ENCODE measurements at places on chromosomes 12 and 14.
A peak's percentile ranks its signal among the peaks of the same experiment; 100 is the strongest.

DNA sequence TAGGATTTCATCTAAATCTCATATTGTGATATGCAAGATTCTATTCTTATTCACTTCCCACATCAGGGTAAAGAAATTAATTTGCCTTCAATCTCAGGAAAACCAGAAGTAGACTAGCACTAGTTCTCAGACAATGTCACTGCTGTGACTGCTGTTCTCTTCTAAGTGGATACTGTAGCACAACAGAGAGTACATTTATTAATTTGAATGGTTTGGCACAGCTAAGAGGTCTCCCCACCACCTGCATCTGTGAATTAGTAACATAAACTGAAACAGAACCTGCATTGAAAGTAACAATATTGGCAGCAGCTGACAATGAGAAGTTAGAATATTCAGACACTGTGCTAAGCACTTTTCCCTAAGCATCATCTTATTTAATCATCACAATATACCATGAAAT, 253.1 kb downstream of the PDZRN4 start:
- DNase-seq, result no peak

DNA sequence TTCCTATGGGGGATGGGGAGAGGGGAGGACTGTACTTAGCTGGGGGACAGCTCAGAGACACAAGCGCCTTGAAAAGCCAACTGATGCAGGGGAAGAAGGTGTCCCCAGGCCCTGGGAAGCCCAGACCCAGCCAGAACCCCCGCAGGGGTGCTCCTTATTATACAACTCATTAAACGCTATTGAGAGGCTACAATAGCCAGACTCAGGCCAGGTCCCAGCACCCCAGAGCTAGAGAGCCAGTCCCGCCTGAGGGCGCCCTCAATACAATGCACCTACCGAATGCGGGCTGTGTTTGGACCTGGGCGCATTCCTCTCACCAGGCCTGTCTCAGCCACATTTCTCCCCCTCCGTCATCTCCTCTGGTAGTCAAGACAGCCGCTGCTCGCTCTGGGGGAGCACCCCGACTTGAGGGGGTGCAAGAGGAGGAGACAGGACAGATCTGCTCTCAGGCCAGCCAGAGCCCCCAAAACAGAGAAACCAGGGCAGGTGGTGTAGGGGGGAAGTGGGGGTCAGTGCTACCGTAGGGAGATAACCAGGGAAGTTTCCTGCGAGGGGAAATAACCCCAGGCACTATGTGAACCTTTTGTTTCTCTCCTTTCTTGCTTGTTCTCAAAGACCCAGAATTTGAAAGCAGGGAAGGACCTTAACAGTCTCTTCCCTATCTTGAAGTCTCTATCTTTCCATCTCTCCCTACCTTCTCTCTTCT, 6.1 kb upstream of the ASIC1 start:
- peak; percentile 64 for DNase-seq

- DNase-seq, result no peak
These were observed 140.3 kb downstream of the RERGL start for GRCh38 chr12:17949558-17950141.

DNA sequence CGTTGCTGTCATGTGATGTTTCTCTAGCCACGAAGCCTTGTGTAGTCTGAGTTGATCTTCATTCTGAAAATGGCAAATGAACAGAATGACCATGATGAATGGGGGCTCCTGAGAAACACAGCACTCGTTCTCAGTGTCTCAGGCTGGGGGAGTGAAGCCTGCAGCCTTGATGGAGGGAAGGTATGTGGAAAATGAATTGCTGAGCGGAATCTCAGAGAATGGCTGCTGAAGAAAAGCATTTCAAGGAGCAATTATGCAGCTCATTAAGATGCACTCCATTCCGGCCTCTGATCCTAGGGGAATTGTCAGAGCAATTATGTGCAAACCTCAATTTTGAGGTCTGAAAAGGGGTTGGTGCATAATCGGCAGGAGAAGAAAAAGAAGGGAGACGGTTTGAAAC, 167.1 kb downstream of the CHST11 start:
- DNase-seq, result no peak

DNA sequence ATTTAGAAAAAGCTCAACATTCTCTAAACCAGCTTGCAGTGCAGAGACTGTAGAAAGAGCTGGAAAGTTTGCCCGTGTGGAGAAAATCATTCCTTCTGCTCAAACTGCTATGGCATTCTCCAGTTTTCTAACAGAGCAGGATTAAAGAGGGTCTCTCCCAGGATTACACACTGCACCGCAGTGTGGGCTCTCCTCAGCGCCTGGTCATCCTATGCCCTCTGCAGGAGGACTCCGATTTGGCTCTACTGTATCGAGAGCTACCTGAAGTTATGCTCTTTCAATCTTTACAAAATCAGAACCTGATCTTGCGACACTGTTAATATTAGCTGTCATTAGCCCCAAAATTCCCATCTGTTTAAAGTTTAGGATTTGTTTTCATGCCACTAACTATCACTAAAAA, 33.0 kb downstream of the BHLHE41 start:
- peak; percentile 40 for DNase-seq

- DNase-seq, result no peak
These were observed 220.0 kb downstream of the NEDD1 start for GRCh38 chr12:97127061-97127460.

- DNase-seq, result no peak
These were observed 10.9 kb downstream of the CLIP1 start for GRCh38 chr12:122411537-122411936.

DNA sequence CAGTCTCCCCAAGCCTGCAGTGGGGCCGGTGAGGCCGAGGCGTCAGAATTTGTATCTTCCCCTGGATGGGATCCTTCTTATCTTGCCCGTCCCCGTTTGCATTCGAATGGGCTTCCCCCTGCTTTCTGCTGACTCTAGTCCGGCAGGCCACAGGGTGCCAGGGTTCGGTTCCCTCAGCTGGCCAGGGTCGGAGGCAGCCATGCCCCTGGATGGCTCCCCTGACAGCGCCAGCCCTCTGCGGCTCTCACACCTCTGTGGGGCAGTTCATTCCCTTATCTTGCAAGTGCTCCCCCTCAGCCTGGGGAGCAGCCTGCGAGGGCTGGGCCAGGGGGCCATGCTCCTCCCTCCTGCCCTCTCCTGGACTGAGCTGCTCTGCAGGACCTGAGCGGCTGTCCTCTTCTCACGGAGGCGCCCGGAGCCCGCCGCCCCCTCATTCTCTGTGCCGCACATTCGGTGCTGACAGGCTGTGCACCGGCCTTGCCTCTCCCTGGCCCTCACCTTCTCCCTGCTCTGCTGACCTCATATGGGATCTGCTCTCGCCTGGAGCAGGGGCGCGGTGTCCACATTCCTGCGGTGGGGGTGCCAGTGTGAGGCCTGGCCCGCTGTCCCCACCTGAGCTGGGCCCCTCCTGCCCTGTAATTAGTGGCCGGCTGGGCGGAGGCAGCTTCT, 32.8 kb downstream of the KIF26A start:
- peak; percentile 79 for DNase-seq

- peak; percentile 54 for DNase-seq
These were observed 70.0 kb upstream of the VPS33A start for GRCh38 chr12:122336015-122336946.

DNA sequence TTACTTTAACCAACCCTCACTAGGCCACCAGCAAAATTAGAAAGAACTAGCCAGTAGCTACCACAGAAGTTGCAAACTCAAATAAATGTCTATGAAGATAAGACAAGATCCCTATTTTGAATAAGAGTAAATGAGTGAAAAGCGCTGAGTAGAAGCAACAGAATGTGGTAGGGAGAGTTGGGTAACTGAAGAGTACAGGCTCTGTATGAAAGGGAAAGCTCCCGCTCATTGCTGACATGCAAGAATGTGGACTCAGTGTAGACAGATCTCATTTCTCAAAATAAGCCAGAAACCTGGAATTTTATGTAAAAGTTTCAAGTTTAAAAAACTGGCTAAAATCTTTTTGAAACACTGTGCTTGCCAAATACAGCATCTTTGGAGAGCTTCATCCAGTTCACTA, 63.9 kb downstream of the NAV3 start:
- DNase-seq, result no peak

DNA sequence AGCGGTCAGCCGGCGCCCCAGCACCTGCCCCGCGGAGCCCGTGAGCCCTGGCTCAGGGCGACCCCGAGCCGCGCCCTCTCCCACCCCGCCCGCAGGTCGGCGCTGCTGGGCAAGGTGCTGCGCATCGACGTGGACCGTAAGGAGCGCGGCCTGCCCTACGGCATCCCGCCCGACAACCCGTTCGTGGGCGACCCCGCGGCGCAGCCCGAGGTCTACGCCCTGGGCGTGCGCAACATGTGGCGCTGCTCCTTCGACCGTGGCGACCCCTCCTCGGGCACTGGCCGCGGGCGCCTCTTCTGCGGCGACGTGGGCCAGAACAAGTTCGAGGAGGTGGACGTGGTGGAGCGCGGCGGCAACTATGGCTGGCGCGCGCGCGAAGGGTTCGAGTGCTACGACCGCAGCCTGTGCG, 14.4 kb downstream of the HHIPL1 start:
- peak; percentile 71 for DNase-seq

DNA sequence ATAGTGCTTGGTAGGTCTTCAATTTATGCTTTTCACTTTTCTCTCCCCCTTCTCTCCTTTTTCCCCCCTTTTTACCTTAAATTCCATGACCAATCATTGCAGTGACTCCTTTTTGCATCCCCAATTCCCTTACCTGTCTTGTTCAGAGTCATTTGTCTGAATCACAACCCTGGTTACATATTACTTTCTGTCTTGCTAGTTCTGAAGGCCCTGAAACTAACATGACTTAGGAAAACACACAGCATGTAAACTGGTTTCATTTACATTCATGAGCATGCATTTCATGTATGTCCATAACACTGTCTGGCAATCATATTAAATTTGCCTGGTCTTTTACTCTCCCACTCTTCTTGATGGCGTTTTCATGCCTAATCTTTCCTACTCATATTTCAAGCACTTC, 20.3 kb upstream of the FOXG1 start:
- no peak for DNase-seq

DNA sequence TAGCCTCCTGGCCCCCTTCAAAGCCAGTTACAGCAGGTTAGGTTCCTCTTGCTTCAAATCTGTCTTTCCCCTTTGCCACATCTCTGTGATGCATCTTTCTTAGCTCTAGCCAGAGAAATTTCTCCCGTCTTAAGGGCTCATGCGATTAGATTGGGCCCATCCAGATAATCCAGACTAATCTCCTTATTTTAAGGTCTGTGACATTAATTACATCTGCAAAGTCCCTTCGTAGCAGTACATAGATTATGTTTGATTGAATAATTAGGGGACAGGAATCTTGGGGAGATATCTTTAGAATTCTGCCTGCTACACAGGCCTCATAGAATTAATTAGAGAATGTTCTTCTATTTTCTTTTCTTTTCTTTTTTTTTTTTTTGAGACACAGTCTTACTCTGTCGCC, 79.3 kb downstream of the SPATS2 start:
- no peak for DNase-seq

GRCh38 chr14:54232735-54233134, 164.1 kb upstream of the CDKN3 start:
- no peak for DNase-seq

GRCh38 chr14:96417254-96417653, 25.3 kb downstream of the AK7 start:
- DNase-seq, result no peak

DNA sequence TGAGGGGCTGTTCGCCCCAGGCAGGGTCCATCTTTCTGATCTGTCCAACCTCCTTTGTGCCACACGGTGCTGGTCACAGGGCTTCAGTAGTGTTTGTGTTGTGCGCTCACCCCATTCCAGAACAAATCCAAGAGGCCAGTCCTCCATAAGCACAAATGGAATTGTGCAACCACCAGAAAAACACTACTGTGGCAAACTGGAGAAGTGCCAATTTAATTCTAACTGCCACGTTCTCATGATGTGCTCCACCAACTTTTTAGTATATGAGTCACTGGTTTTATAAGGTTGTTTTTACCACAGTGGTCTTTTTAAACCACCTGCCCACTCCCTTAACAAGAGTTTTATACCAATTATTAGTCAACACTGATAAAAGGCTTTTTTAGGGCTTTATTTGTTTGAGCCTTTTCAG, 380.2 kb downstream of the NAV3 start:
- DNase-seq, result no peak

- DNase-seq, result no peak
These were observed 11.6 kb upstream of the FOXN3 start for GRCh38 chr14:89428546-89429198.

DNA sequence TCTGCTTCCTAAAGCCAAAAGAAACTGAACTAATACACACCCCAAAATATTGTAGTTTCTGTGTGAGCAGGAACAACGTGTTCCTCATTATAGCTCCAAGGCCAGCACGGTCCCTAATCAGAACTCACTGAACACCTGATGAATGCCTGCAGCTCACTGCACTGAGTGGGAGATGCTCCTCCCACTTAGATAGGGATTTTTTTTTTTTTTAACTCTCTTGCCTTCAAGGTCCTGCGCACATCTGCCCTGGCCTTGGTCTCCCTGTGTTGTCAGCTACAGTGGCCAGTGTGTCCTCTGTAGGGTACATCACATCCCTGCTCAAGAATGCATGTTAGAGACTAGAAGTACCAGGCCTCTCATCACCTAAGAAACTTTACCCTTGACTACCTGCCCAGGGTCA, 44.3 kb upstream of the TMPO start:
- no peak for DNase-seq

GRCh38 chr14:77125281-77125801, 16.2 kb downstream of the ZDHHC22 start:
- DNase-seq, result no peak

- no peak for DNase-seq
These were observed 28.1 kb upstream of the TTC7B start for GRCh38 chr14:90844321-90844720.

- no peak for DNase-seq
These were observed 1398.0 kb upstream of the FLRT2 start for GRCh38 chr14:84131924-84132323.

- no peak for DNase-seq
These were observed 18.6 kb downstream of the ESRRB start for GRCh38 chr14:76394569-76394968.

DNA sequence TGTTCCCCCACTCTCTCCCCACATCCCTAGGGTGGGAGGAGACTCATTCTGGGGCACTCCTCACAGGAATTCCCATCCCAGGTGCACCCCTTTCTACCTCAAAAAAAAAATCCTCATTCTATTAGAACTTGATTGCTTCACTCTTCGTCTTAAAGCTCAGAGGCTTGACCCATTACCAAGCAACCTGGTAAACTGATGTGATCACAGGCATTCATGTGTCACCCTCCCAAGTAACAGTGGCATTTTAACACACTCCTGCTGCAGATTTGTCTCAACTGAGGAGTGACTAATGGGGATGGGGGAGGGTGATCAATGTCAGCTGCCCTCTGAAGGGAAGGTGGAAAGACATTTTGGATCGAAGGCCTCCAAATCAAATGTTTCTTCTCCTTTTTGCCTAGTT, 78.1 kb upstream of the PTHLH start:
- no peak for DNase-seq

DNA sequence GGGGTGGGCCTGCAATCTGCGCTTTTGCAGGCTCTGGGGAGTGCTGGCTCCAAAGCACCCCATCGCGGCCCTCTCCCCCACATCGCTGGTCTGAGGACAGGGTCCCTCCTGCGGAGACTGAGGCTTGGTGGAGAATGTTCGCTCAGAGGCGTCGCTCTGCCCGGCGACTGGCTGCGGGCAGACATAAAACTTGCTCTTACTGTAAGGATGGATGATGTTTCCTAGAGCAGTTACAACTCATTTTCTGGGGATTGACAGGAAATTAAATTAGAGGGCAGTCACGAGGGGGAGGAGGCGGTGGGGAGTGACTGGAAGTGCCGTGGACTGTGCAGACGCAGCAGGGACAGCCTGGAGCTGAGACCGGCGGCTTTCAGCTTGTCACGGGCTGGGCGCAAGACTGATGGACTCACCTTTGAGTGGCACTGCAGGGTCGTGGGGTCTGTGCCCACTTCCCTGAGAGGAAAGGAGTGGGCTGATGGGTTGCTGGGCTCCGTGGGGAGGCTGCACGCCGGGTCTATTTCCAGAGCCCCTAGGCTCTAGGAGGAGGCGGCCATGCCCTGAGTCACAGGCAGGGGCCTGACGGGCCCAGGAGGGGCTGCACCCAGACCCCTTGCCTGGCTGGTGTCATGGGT, 32.8 kb downstream of the NOC4L start:
- DNase-seq, result no peak

All from WTC11 (cell line).